ENCODE measurements at places on chromosomes 2 and 18. TPM values are rescaled to one million over a fixed set of nuclear protein-coding genes. Genes with fewer than 3 reads are reported as not detected.

- DNase-seq, result no peak
- H3K36me3 ChIP-seq, result no peaks in the 10 kb centered on the region
- no peaks in the 10 kb centered on the region for H3K27me3 ChIP-seq
Measured at GRCh38 chr18:77772177-77772576, 522.5 kb downstream of the GALR1 start.

GRCh38 chr2:30680121-30680520 lies 127.1 kb downstream of the CAPN13 start:
- H3K27ac ChIP-seq, result no peak overlapping the region
- DNase-seq, result no peak
- no peak overlapping the region for H3K4me3 ChIP-seq
- no peaks in the 10 kb centered on the region for H3K27me3 ChIP-seq
- H3K4me1 ChIP-seq, result 0 out of 2 replicates have a peak, but pooled peaks cover 16% of the 10 kb centered on the region
- no peaks in the 10 kb centered on the region for H3K36me3 ChIP-seq

GRCh38 chr2:40367652-40368051 lies 84.2 kb downstream of the SLC8A1 start:
- peaks cover 66% of the 10 kb centered on the region for H3K4me1 ChIP-seq
- no peak overlapping the region for H3K27ac ChIP-seq
- no peaks in the 10 kb centered on the region for H3K36me3 ChIP-seq
- DNase-seq, result peak; percentile 67
- H3K27me3 ChIP-seq, result no peaks in the 10 kb centered on the region

DNA sequence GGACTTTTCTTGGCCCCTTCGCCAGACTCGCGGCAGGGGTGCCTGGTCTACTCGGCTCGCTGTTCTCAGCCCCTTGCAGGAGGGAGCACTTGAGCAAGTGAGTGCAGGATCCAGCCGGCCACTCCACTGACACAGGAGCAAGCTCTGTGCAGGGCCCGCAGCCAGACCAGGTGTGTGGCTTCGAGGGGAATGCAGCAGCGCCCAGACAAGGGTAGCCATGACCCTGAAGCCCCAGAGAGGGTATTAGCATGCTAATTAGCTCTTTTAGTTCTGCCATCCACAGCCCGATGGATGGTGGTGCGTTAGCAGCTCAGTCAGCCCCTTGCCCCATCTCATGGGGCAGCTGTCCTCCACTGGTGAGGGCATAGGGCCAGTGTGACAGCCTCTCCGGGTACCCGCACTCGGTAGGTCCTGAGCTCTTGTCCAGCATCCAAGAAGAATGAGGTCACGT lies 103.2 kb upstream of the HS6ST1 start:
- no peaks in the 10 kb centered on the region for H3K27me3 ChIP-seq
- H3K27ac ChIP-seq, result peak overlapping the region; percentile 87
- no peaks in the 10 kb centered on the region for H3K36me3 ChIP-seq
- DNase-seq, result peak; percentile 30

DNA sequence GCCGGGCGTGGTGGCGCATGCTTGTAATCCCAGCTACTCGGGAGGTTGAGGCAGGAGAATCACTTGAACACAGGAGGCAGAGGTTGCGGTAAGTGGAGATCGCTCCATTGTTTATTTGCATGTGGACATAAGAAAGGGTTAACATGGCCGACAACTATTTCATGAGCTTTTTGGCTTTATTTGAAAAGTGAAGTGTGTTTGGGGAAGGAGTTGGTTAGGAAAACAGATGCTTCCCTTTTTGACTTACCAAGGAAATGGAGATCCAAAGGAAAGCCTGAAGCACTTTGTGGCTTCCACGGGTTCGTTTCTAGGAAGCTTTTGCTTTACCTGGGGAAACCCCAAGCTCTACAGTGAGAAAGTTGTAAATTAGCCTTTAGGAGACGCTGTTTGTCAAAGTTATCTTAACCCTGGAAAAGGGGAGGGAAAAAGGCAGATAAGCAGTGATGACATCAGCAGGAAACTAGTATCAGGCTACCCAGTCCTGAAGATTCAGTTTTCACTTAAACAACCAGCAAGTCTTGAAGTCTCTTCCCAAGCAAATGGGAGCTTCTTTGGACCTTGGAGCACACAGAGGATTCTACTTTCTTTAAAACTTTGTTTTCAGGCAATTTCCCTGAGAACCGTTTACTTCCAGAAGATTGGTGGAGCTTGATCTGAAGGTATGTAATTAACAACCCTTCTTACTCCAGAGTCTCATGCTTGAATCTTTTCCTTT lies at the start of gene CASP10:
CASP10 (plus strand) TSS at position 492 of the 715 bp plus-strand sequence. CDS start 2,637 bp downstream, outside the sequence.
- H3K27ac ChIP-seq, result peak within 1 kb of the TSS; percentile 40
- H3K36me3 ChIP-seq, result no peaks in the 10 kb centered on the region
- H3K4me3 ChIP-seq, result peak within 1 kb of the TSS; percentile 73
- H3K27me3 ChIP-seq, result no peaks in the 10 kb centered on the region
- H3K4me1 ChIP-seq, result peaks cover 13% of the 10 kb centered on the region
- DNase-seq, result peak; percentile 82

DNA sequence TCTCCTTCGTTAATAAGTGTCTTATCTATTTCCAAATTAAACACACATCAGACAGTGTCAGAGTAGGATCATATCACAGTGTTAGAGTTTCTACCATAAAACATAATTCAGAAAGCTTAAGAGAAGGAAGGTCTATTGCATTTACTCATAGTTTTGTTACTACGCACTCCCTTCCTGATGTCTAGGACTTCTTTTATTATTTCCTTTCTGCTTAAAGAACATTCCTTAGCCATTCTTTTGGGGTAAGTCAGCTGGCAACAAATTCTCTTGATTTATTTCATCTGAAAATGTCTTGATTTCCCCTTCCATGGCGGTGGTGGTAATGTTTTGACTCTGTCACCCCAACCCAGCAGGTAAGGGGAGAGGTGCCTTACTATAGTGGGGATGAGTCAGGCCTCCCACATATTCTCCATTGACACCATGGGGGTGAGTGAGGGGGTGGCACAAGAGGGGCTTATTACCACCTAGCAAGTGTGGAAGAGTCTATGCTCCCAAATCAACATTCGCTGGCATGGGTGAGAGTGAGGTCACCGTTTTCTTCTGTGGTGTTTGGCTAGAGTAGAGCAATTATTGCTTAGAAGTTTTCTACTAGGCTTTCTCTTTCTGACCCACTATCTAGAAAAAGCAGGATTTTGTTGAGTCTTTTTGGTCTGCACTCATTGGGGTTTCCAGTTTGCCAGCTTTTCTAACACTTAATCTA lies 29.9 kb downstream of the ABCB11 start:
- no peak overlapping the region for H3K4me3 ChIP-seq
- no peak overlapping the region for H3K27ac ChIP-seq
- no peaks in the 10 kb centered on the region for H3K27me3 ChIP-seq
- no peaks in the 10 kb centered on the region for H3K36me3 ChIP-seq

CNGA3 gene
- 0.51 TPM for total RNA-seq

EPAS1 gene
- total RNA-seq, result 66.3 TPM
